ENCODE measurements at places on chromosomes 4 and X.

- no peak for DNase-seq
These were observed 225.3 kb downstream of the STK32B start for GRCh38 chr4:5276475-5277075.

DNA sequence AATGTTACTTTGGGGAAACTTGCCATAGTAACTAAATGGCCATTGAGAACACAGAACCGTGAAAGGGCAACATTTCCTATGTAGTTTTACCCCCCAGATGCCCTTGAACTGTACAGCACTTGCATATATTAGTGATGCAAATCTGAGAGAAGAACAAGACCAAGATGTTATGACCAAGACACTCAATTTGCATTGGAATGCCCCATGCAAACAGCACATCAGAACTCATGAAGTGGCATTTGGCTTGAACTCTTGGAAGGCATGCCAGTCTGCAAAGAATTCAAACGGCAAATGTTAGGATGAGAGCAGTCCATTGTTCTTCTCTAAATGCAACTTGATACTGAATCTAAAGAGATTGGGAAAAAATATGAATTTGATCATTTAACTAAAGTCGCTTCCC is 139.4 kb upstream of the CXorf66 start:
- DNase-seq, result no peak

- DNase-seq, result no peak
These were observed 13.9 kb upstream of the RASL11B start for GRCh38 chr4:52848254-52848653.

- no peak for DNase-seq
These were observed 2.1 kb downstream of the ELOVL6 start for GRCh38 chr4:110196206-110196870.

- DNase-seq, result no peak
These were observed 324.1 kb upstream of the EMCN start for GRCh38 chr4:100841911-100842310.
